H9 (cell line): ENCODE measurements at places on chromosomes 16 and 17. TPM values are rescaled to one million over a fixed set of nuclear protein-coding genes. Genes with fewer than 3 reads are reported as not detected.

Gene TBC1D3I
- 0.35 TPM in 1 of 2 replicates, not detected in the other for total RNA-seq

DNA sequence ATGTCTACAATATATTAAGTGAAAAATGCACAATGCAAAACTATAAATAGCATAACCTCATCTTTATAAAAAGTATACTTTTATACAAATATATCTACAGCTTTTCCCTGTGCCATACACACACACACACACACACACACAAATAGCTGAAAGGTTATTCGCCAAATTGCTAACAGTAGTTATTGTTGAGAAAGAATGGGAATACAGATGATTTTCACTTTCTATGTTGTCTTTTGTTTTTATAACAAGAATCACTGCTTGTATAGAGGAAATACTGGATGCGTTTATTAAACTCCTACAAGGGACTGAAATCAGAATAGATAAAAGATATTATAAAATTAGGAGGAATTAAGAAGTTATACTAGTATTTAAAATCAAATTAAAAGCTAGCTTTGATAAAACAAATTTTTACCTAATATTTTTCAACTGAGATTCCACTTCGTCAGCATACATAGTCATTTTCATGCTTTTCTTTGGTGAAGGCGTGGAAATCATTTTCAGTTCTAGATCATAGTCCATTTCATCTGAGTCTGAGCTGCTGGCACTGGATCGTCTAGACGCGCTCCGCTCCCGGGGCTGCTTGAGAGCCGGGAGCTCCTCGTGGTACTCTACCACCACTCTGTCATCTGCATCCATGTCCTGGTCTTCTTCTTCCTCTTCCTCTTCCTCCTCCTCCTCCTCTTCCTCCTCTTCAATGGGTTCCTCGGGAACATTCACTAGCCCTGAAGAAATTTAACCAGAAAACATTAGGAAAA is 17.0 kb upstream of the ITGAE start:
- H3K4me3 ChIP-seq, result no peak overlapping the region
- H3K27ac ChIP-seq, result no peak overlapping the region
- no peaks in the 10 kb centered on the region for H3K27me3 ChIP-seq
- H3K4me1 ChIP-seq, result no peaks in the 10 kb centered on the region
- peaks cover 86% of the 10 kb centered on the region for H3K36me3 ChIP-seq

Gene SRP68
- total RNA-seq, result 85.1 and 86.1 TPM in 2 replicates

DNA sequence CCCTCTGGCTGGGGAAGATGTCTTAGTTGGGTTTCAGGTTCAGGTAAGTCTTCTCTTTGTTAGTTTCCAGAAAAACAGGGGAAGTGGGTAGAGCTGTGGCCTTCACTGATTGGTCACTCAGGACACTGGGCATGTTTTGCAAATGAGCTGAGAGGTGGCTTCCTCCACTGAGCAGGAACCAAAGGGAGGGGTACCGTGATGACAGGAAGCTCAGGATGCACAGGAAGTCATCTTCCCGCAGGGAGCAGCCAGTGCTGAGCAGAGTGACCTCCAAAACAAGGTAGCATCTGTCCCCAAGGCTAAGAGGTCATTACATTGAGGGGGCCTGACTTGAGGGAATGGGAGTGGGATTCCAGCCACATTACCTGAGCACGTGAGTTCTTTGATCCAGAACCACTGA is 5.6 kb downstream of the NT5C start:
- H3K27me3 ChIP-seq, result no peaks in the 10 kb centered on the region
- H3K4me3 ChIP-seq, result no peak overlapping the region
- H3K36me3 ChIP-seq, result peaks cover 6% of the 10 kb centered on the region
- H3K4me1 ChIP-seq, result no peaks in the 10 kb centered on the region
- peak; percentile 63 for DNase-seq

Gene GFAP
- total RNA-seq, result 1.1 and 1.2 TPM in 2 replicates

Gene CES5A
- total RNA-seq, result not detected in 2 replicates

- no peak overlapping the region for H3K4me3 ChIP-seq
- no peak for DNase-seq
- H3K27ac ChIP-seq, result no peak overlapping the region
- no peaks in the 10 kb centered on the region for H3K36me3 ChIP-seq
- peaks cover 25% of the 10 kb centered on the region; the same call in 1 of the 2 replicates for H3K27me3 ChIP-seq
- no peaks in the 10 kb centered on the region for H3K4me1 ChIP-seq
Measured at GRCh38 chr16:56591377-56592060, 2.2 kb downstream of the MT3 start.

Gene DCAKD
- total RNA-seq, result 48.3 and 53.2 TPM in 2 replicates

Gene RPTOR
- 24.3 and 25.1 TPM in 2 replicates for total RNA-seq
